ENCODE measurements at places on chromosomes 12 and 14.

- DNase-seq, result no peak
Observed at GRCh38 chr12:3607039-3607720, 116.2 kb downstream of the PRMT8 start.

DNA sequence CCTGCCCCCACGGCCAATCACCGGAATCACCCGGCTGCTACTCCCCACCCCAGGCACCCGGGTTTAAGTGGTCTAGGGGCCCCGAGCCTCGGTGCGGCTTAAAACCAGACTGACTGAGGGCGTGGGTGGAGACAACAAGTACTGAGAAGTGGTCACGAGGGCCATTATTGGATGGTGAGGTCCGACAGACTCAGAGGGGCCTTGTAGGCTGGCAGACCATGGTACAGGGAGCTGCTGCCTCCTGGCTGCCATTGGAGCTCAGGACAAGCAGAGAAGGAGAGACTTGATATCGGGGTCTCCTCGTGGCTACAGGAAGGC, 54.1 kb downstream of the FBRSL1 start:
- DNase-seq, result no peak

GRCh38 chr12:5210179-5210922, 166.7 kb downstream of the KCNA5 start:
- DNase-seq, result no peak

DNA sequence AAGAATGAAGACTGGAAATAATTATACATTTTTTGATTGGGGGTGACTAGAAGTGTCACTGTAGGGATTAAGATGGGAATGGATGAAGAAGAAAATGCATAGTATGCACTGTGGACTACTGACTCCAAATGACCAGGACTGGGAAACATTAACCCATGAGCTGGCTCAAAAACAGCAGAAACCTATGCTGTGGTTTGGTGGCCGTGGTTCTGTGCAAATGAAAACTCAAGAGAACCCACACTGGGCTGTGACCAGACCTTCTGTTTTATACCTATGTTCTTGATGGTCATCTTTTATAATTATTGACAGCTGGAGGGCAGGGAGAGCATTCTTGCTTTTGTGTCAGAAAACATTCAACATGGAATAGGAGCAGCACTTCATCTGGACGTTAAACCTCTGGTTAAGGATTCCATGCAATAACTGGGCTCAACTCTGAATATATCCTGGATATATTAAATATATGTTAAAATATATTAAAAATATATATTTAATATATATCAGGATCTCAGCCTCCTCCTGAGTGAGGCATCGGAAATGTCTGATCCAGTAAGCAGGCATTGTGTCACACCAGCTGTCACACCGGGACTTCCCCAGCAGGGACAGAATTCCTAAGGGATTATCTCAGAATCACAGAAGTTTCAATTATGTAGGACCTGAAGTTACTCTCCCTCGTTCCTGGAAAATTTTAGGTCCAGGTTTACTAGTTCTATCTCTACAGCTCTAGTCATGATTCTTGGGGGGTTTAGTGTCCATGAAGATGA, 48.5 kb downstream of the BBS10 start:
- no peak for DNase-seq

GRCh38 chr12:46963977-46964971, 115.1 kb upstream of the PCED1B start:
- DNase-seq, result no peak

Data from type B pancreatic cell (in vitro differentiated cells).